ENCODE measurements at places on chromosomes 2 and 18.

DNA sequence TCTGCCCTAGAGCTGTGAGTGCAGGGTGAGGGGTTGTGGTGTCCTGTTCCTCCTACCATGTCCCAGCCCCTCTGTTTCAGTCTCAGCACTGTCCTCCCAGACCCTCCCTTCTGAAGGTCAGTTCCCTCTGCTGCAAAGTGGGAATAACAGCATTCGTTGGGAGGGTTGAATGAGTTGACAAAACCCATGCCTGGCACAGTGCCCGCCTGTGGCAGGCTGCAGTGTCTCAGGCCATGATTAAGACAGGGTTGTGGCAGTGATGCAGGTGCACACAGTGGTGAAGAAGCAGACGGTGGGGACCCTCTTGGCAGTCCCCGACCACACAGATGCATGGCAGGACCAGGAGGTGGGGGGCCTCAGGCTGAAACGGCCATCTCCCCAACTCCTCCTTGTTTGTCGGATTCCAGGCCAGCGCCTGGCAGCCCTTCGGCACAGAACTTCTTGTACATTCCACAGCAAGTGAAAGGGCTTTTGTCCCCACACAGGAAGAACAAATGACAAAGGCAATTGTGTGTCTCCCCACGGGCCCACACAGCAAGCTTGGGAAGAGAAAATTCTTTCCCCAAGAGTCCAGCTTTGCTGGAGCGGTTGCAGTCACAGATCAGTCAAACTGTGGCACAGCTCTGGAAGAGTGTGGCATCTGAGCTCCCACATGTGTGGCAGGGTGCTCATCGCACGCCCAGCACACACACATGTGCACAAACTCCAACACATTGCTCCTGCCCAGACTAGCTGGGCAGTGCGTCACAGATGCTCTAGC lies 92.0 kb upstream of the MSH2 start:
- DNase-seq = peak; percentile 71

- no peak for DNase-seq
These were observed 35.4 kb upstream of the PGAP1 start for GRCh38 chr2:196961889-196962288.

DNA sequence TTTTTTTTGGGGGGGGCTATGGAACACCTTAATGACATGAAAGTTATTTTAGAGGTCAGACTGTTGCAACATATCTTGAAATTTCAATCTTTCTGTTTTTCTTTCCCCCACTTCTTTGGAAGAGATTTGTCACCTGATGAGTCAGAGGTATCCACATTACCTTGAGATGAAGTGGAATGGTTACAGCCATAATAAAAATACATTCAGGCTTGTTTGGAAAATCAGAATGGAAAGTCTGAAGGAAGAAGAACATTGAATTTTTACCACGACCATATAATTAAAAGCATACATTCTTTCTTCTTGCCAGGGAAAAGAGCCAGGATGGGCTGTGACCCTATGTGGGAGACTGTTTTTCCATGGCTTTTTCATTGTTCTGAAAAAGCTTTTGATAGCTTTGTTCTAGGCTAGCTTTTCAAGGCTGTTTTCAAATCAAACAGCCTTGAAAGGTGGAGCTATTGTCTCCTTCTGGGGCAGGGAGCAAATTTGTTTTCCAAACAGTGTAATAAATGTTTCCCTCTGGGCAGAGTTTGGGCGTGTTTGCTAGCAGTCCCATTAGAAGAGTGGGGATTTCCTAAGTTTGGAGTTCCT lies 2.3 kb upstream of the GTF3C3 start:
- no peak for DNase-seq

DNA sequence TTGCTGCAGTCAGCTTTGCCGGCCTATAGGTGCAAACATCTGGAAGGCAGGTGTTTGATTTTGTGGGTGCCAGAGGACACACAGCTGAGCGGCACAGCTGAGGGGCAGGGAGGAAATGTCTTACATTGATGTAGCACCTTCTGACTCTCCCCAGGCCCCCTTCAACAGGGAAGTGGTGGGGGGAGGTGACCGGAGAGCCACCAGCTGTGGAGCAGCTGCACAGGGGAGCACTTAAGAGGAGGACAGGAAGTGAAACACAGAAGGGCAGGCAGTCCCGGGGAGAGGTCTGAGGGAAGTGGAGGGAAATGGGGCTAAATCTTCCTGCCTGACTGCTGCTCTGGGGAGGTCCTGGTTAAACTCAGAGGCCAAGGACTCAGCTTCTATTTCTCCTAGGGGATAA lies 409.1 kb downstream of the TNS1 start:
- DNase-seq = no peak

GRCh38 chr2:170737821-170738220 lies 22.7 kb downstream of the SP5 start:
- no peak for DNase-seq

GRCh38 chr2:239303711-239304532 lies 96.9 kb downstream of the HDAC4 start:
- peak; percentile 1 for DNase-seq

DNA sequence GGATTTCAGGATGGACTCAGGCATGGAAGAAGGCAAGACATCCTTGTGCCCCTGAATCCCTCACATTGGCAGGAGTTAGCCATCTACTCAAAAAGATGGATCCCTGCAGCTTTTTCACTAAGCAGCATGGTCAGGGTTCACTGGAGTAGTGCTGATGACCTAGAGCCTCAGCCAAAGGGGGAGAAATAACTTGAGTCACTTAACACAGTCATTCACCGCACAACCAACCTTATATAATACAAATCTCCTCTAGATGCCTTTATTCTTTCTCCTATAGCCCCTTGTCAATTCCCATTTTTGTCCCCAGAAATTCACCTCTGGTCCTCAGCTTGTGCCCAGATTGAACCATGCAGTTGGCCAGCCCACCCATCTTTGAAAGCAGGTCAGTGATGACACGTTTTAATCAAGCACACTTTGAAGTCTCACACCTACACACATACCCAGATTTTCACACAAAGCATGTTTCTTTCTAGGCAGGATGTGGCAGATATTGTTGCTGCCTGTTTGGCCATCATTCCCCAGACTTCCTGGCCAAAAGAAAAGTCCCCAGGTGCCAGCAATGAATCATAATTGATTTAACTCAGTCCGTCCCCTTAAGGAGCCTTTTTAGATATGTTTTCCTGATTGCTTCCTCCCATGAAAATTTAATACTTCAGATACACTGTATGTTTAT lies 84.2 kb downstream of the LBH start:
- no peak for DNase-seq

DNA sequence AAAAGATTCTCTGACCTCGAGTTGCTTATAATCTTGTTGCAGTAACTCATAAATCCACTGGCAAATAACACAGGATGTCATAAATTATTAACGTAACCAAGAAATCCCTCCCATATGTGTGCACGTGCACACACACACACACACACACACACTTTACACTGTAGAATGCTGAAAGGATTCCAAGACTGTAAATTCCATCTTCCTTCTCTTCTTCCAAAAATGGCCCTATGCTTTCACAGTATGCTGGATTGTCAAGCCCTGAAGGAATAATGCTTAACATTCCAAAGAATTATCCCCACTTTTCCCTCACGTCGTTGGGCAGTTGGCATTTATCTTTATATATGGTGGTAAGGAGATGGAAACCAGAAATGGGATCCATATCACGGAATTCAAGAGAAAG lies 117.5 kb upstream of the CRIM1 start:
- DNase-seq = no peak

DNA sequence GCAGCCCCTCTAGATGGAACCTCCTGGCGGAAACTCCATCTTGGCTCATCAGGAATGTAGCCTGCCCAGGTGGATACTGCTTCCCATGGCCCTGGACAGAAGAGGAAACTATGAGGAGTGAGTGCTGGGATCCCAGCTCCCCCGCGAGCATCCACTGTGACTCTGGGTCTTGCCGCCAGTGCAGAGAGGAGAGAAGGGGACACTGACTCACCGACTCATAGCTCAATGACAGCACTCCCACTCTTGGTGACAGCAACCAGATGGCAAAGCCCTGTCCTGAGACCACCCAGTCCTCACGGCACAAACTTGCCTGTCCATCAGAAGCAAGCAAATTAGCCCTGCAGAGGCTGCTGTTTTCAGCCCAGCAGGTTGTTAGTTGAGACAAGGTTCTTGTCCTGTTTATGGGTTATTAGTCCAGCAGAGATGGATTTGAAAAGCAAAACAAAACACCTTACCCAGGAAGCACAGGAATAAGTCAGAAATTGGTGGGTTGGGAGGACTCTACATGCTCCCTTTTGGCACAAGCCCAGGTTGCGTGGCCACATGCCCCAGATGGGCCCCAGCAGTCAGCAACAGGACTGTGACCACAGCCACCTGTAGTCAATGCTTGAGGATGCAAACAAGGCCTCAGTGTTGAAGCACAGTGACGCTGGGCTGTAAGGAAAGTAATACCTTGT lies 111.5 kb upstream of the GLI2 start:
- no peak for DNase-seq

- no peak for DNase-seq
These were observed 48.4 kb upstream of the TNP1 start for GRCh38 chr2:216908300-216908699.

- DNase-seq = no peak
These were observed 76.4 kb downstream of the KLHL14 start for GRCh38 chr18:32696376-32696775.

- DNase-seq = no peak
These were observed 37.4 kb upstream of the EPAS1 start for GRCh38 chr2:46259777-46260168.

DNA sequence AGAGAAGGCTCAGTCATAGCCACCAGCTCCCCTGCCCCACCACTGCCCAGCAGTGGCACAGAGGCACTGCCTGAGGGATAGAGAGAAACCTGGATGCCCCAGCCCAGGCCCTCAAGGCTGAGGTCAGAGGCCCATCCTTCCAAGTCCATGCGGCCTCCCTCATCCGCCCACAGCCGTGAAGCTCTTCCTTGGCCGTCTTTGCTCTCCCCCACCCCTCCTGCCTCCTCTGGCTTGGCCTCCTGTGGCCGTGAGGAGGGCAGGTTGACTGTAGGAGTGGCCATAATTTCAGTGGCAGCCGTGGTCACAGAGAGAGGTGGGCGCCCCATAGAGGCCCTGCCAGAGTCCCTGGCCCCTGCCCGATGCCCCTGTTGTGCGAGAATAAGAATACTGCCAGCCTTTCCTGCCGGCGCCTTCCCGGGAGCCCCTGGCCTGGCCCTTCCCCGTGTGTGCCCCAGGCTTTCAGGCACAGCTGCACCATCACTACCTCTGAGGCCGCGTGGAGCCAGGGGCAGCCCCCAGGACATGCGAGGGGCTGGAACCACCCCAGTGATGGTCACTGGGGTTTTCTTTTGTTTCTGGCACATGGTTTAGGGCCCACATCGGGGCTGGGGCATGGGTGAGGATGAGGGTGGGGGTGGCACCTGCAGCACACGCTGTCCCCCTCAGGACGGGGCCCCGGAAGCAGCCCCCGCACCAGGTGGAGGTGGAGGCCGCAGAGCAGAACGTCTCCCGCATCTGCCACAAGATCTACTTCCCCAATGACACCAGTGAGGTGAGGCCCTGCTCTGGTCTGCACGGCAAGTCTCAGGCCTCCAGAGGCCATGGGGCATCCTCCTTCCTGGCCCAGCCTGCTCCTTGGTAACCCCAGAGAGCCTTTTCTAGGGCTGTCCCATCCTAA lies 13.1 kb upstream of the GPR17 start:
- DNase-seq = no peak

DNA sequence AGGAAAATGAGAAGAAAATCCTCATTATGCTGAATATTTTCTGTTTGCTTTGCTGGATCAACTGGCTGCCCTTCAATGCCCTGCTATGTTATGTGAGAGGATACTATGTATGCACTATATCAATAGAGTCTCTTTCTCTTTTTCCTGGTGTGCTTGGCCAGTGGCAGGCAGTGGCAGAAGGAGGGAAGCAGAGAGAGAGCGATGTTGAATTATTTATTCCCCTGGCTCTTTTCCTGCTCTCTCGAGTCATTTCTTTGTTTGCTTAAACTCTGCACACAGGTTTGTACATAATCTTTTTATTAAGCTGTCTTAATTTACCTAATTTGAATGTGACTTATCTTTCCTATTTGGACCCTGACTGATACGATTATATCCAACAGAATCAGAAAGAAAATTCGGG lies 1727.3 kb downstream of the SUCLG1 start:
- no peak for DNase-seq

GRCh38 chr2:8343031-8343430 lies 338.8 kb upstream of the ID2 start:
- DNase-seq = no peak

DNA sequence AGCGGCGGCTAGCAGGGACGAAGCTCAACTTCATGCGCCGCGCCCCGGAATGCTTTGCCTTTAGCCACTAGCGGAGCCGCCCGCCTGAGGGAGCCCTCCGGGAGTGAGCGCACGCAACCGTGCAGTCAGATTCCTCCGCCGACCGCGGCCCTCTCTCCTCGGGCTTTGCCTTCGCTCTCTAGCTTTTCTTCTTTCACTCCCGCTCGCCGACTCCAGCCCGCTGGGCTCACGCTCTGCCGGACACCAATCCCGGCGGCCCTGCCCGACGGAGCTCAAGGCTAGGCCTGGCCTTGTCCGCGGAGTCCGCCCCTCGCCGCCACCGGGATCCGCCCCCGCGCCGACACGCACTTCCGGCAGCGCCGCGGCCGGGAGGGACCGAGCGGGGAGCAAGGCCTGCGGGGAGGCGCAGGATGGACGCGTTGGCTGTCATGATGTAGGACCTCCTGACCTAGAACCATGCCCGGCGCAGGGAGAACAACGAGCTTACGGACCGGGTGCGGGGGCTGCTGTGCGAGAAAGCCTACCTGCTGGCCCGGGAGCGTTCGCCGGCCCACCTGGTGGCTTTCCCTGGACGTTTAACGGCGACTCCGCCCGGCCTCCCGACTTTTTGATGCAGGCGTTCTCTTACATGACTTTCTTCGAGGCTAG lies 40.8 kb upstream of the AKAIN1 start:
- DNase-seq = peak; percentile 89

DNA sequence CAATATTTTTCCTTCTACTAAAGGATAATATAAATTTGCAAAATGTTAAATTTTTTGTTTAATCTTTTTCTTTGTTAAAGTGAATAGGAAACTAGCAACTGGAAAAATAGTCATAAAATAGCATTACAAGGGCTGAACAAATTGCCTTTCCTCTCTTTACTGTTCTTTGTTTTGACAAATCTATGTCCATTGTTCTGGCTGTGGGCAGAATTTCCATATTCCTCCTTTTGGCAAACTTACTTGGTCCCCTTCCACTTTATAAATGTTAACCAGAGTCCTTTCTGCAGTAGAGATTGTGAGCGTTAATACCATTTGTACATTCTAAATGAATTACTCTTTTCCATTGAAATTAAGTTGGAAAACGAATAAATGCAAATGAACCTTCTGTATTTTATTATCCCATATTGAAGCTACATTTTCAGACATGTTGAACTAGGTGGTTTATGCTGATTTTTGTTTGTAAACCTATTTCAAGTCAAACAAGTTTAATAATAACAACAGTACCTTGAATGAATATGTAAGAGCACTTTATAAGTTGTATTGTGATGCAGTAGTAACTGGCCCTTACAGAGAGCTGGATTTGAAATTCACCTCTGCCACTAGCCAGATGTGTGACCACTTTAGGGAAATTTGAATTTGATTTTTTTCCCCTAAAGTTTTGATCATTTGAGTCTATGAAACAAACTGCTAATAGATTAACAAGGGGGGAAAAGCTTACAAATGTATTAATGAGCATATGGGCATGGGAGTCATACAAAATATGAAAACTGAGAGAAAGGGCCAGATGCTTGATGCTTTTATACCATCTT lies 3.3 kb downstream of the RNF125 start:
- DNase-seq = no peak

GRCh38 chr2:157158111-157158510 lies 99.4 kb upstream of the GALNT5 start:
- no peak for DNase-seq

- DNase-seq = no peak
These were observed 3.3 kb downstream of the AFG3L2 start for GRCh38 chr18:12373771-12374116.

Data from posterior cingulate gyrus (tissue), 11 donors.